ENCODE measurements at places on chromosomes 3 and 15.
A peak's percentile ranks its signal among the peaks of the same experiment; 100 is the strongest.

GRCh38 chr15:47756872-47757271 lies 39.6 kb downstream of the SEMA6D start:
- DNase-seq: no peak

DNA sequence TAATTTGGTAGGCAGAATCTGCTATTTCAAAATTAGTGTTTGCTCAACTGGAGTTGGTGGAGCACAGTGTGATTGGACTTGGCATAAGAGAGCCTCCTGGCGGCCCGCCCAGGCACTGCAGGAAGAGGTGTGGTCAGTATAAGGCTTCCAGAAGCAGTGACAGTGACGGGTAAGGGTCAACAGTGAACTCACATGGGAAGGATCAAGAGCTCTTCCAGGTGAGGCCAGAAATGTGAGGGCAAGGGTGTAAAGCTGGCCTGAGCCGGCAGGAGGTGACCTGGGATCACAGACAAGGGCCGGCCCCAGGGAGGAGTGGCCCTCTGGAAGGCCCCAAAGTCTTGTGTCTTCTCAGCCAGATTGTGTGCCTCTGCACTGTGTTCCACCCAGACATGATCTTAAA lies 93.2 kb upstream of the RNF7 start:
- peak; percentile 35 for DNase-seq

DNA sequence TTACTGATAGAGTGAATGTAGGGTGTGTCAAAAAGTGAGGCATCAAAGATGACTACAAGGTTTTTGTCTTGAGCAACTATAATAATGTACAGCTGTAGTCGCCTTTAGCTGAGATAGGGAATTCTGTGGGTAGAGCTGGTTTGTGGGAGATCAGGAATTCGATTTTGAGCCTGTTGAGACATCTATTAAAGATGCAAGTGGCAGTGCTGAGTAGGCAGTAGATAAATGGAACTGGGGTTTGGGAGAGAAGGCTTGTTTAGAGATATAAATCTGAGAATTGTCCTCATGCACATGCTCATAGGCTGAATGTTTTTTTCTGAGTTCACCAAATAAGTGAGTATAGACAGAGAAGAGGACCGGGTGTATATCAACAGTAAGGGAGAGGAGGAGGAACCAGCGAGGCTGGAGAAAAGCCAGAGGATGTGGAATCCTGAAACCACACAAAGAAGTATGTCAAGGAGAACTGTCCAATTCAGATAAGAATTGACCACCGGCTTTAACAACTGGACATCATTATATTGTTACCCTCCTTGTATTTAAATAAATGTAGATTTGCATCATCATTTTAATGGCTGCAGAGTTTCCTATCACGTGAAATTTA lies 146.0 kb upstream of the TNIK start:
- DNase-seq: no peak

DNA sequence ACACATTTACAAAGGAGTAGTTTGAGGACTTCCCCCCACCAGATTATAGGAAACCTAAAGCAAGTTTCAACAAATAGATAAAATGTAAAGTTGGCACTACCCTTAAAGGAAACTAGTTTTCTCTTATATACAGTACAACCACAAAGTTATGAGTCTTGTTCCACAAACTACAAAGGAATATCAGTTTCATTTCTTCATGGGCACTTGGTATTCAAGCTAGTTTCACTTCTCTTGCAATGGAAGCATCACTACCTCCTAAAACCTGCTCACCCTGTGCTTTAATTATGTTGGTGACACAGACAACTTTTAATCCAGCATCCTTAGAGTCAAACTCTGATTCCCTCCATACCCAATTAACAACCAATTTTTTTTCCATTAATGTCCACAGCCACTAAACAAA lies 707.0 kb downstream of the ROBO2 start:
- DNase-seq: no peak

DNA sequence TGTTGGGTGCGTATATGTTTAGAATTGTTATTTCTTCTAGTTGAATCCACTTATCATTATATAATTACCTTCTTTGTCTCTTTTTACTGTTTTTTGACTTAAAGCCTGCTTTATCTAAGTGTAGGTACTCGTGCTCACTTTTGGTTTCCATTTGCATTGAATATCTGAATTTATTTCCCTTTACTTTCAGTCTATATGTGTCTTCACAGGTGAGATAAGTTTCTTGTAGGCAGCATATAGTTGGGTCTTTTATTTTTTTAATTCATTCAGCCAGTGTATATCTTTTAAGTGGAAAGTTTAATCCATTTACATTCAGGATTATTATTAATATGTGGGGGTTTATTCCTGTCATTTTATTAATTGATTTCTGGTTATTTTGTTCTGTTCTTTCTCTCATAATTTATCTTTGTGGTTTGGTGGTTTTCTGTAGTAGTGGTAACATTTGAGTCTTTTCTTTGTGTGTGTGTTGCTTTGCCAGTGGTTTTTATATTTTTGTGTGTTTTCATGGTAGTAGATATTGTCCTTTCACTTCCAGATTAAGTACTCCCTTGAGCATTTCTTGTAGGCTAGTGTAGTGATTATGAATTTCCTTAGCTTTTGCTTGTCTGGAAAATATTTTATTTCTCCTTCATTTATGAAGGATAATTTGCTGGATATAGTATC lies 27.3 kb downstream of the STT3B start:
- DNase-seq: no peak

DNA sequence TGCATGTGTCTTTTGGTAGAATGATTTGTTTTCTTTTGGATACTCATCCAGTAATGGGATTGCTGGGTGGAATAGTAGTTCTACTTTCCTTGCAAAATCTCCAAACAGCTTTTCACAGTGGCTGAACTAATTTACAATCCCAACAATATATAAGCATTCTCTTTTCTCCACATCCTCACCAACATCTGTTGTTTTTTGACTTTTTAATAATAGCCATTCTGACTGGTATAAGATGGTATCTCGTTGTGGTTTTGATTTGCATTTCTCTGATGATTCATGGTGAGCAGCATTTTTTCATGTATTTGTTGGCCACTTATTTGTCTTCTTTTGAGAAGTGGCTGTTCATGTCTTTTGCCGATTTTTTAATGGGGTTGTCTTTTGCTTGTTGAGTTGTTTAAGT lies 55.8 kb downstream of the ST8SIA2 start:
- DNase-seq: no peak

- no peak for DNase-seq
These were observed 6.1 kb upstream of the MESP2 start for GRCh38 chr15:89770041-89770440.

GRCh38 chr3:105729667-105730066 lies 139.1 kb downstream of the CBLB start:
- DNase-seq: no peak

DNA sequence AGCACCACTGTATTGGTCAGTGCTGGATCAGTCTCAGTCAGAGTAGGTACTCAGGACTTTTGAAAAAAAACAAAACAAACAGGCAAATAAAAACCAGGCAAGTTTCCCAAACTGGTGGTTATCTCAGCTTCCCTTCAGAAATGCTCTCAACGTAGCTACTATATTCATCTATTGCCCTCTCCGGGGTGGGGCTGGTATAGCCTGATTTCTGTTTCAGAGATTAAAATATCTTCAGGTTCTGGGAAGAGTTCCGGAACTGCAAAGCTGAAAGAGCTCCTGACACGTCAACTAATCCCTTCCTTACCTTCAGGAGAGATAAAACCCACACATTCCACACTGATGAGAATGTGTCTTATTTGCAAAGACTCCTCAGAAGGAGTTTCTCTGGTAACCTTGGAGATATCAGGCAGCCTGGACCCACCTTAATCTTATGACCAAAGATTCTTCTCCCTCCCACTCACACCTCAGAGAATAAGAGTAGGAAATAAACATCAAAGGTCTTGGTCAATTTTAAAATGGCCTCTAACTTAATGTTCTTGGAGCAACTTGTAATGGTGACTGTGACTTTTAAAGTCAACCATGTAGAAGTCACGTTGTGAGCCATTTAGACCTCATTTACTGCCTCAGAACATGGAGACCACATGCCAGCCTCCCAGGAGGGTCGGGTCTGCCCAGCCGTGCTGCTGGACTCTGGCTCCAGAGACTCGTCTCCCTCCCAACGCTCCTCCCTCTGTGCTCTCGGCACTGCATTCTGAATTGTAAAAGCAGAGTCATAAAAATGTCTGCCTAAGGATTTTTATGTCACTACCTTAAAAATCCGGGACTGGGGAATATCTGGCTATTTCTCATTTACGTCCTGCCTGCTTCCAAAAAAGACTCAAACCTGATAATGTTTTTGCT lies 53.8 kb downstream of the CDCP1 start:
- no peak for DNase-seq

DNA sequence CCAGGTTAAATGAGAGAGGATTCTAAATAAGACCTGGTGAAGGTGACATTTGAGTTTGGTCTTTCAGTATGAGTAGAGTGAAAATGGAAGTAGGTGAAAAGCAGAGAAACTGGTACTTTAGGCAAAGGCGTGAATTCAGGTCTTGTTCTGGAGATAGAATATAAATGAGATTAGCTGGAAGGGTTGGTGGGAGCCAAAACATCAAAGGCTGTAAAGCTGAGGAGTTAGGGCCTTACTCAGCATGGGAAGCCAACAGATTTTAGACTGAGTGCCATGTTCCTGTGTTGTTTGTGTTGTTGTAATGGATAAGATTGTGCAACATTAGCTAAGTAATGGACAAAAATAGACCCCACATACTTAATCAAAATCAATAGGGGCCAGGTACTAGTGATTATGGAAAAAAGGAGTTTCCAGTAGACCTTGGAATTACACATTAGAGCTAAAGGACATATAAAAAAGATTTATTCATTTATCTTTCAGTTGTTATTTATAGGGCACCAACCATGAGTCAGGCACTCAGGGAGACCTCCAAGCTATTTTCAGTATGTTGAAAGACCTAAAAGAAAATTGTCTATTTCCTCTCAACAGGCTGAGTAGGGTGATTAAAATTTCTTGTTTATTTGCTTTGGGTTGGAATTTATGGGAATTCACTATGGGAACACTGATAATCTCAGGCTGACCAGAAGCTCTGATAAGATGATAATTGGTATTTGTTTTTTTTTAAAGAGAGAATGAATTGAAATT lies 20.8 kb downstream of the ARL14 start:
- DNase-seq: no peak

- DNase-seq: no peak
These were observed 123.8 kb upstream of the CMC1 start for GRCh38 chr3:28117598-28117997.

DNA sequence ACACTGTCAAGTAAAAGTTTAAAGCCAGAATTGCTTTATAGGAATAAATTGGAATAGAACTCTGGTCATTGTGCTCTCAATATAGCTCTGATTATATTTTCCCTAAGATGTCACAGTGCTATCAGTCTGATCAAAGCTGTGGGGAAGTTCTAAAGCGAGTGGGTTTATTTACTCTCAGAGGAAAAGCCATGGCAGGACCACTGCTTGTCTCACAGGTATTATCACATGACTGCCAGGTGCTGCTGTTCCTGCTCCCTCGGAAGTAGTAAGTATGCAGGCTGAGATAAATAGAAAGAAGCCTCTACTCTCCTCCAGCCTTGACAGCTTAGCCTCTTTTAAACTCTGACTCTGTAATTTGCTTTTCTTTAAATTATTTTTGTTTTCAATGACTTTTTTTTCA lies 49.1 kb upstream of the UTS2B start:
- DNase-seq: no peak

- no peak for DNase-seq
These were observed 82.7 kb downstream of the RARB start for GRCh38 chr3:25510797-25511196.

- no peak for DNase-seq
These were observed 8.8 kb downstream of the EMC4 start for GRCh38 chr15:34233614-34234013.

GRCh38 chr3:117097351-117097750 lies 387.8 kb downstream of the TUSC7 start:
- DNase-seq: no peak

DNA sequence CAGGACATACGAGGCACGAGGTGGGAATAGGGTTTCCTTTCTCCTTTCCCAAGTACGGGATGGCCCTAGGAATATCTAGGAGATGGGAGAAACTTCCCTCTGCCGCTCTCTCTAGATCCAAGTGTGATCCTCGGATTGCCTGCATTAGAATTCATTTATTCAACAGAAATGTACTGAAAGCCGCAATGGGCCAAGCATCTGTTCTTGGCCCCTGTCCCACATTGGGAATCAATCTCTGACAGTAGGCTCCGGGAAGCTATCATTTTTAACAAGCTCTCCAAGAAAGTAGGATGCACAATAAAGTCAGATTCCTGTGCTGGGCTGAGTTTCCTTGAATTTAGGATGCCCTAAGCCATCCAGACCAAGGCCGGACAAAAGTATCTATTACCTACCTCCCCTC lies 37.2 kb upstream of the CA12 start:
- no peak for DNase-seq

GRCh38 chr3:94036909-94037507 lies 8.6 kb upstream of the STX19 start:
- no peak for DNase-seq
